Suppressor macrophage (primary cell): ENCODE measurements at places on chromosomes 16 and 17.
A peak's percentile ranks its signal among the peaks of the same experiment; 100 is the strongest.

DNA sequence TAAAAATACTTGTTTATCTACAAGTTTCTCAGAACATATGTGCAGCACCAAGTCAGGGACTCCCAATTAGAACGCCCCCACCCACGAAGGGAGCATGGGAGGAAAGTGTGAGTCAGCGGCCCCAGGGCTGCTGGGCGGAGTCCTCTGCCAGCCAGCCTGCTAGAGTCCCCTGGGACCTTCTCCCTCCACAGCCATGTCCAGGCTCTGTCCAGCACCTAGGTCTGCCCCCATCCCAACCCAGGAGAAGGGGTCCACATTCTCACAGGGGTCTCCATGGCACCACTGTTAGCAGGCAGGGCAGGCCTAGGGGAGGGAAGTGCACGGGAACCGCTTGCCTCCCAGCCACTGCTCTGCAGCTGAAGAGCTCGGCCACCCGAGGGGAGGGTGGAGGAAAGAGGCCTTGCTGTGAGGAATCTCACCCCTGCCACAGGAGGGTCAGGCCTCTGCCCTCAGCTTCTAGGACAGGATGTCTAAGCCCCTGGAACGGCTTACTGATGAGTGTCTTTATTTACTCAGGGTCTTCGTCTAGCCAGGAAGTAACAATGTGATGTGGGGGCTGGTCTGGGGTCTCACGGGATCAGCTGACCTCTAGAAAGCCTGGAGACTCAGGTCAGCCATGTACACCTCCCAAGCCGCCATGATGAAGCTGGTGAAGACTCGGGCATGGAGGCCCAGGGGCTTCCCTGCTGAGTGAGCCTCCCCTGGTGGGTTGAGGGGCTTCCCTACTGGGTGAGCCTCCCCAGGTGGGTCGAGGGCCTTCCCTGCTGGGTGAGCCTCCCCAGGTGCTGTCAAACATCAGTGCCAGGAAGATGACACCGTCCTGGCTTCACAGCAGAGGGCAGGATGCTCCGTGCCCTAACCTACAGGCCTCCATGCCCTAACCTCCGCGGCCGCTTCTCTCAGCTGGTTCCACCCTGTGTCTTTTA lies 190.3 kb downstream of the RBFOX3 start:
- DNase-seq, result peak; percentile 8

- DNase-seq, result peak; percentile 82
Measured at GRCh38 chr17:59004338-59005111, 102.2 kb downstream of the TRIM37 start.

GRCh38 chr16:6309271-6309670 lies 1023.4 kb upstream of the RBFOX1 start:
- no peak for DNase-seq

- peak; percentile 75 for DNase-seq
Measured at GRCh38 chr16:84714028-84714427, 14.2 kb downstream of the USP10 start.

- DNase-seq, result no peak
Measured at GRCh38 chr16:72846594-72846993, 201.3 kb downstream of the ZFHX3 start.

DNA sequence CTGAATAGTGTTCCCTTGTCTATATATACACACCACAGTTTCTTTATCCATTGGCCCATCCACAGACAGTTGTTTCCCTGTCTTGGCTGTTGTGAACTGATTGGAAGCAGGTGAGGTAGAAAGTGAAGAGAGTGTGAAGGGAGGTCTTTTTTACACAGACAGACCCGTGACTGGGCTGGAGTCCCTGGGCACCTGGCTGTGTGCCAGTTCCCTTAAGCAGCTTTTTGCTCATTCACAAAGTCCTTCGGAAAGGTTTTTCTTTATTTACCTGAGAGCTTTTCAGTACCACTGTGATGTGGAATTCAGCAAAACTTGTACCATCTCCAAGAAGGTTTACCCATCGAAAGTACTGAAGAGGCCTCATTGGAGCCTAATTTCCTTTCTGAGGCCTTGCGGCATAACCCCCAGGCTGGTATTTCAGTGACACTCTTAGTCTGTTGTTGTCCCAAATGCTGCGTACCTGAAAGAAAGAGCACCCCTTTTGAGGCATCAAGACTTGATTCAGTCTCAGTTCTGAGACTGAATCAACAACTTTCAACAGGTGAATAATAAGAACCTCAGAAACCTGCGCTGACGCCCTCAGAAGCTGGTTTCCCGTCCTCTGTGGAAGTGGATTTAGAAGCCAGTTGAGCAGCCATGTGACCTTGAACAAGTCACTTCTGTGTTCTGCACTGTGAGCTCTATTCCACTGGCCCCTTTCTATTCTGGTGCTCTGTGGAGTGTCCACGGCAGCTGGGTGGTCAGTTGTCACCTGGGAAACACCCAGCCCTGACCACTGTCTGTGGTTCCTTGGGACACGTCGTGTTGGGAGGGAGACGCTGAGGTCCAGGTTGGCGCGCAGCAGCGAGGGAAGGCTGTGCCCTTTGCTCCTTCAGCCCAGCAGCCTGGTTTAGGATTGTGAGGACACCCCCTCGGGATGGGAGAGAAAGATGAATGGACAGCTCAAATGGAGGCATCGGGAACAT lies 53.9 kb upstream of the CRISPLD2 start:
- no peak for DNase-seq

- DNase-seq, result peak; percentile 20
Measured at GRCh38 chr16:88639231-88640038, 1.1 kb downstream of the IL17C start.

DNA sequence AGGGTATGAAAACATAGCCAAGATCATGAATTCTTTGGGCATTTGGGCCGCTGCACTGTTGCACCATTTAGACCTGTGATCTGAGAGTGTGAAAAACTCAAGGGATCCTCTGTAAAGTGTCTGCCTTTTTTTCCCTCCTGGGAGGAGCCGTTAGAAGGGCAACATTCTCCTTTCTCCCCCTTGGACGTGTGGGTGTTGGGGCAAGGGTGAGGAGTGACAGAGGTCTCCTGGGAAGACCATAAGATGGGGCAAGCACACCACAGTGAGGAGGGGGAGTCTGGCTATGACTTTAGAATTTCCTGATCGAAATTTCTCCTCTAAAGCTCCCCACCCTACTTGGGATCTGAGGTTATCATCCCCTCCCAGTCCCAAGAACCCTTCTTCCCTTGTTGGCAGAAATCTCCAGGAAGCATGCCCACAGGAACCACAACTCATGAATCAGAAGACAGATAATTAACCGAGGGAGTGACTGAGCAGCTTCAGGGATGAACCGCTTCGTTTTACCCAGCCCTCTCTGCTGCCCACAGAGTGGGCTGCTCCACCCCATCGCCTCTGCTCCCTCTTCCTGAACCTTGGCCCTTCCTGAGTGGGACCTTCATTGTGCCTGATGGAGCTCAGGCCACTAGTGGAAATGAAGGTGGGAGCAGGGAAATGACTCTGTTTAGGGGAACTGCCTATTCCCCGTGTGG lies 4.2 kb downstream of the ITGB3 start:
- DNase-seq, result peak; percentile 49

- peak; percentile 46 for DNase-seq
Measured at GRCh38 chr16:2777903-2778629, 986 bp upstream of the ELOB start.

DNA sequence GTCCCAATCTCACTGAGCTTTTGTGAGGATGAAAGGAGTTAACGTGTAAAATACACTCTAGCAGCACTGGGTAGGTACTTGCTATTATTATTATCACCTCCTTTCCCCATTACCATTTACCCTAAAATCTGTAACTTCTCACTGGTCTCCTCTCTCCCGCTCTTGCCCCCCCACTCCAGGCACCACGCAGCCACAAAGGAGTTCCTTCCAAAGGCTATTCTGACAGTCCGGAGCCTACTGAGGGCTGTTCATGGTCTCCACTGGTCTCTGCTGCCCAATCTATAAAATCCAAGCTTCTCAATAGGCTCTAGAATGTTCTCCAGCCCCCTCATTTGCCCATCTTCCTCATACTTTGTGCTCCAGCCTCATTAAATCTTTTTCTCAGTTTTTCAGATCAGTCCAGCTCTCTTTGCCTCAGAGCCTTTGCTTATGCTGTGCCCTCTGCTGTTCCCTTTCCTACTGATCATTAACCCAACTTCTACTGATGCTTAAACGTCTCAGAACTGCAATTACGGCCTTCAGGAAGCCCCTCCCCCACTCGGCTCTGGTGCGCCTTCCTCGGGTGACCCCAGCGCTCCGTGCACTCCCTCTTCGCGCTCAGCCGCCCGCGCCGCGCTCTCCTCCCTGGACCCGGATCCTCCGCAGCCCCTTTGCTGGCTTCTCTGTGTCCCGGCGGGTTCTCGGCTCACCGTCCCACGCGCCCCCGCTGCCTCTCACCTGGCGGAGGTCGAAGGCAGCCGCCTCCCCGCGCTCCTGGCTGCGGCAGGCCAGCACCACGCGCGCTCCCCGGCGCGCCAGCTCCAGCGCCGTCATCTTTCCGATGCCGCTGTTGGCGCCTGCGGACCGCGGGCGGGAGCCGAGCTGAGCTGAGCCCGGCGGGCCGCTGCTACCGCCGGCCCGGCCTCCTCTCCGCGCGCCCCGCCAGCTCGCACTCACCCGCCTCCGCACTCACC lies 737 bp downstream of the DHRS13 start:
- DNase-seq, result peak; percentile 19

GRCh38 chr17:73308017-73308823 lies 3.6 kb downstream of the CDC42EP4 start:
- DNase-seq, result peak; percentile 78

GRCh38 chr16:24013864-24014645 lies 178.3 kb downstream of the PRKCB start:
- DNase-seq, result peak; percentile 71

- DNase-seq, result no peak
Measured at GRCh38 chr17:82054351-82055022, 2.8 kb downstream of the GPS1 start.

DNA sequence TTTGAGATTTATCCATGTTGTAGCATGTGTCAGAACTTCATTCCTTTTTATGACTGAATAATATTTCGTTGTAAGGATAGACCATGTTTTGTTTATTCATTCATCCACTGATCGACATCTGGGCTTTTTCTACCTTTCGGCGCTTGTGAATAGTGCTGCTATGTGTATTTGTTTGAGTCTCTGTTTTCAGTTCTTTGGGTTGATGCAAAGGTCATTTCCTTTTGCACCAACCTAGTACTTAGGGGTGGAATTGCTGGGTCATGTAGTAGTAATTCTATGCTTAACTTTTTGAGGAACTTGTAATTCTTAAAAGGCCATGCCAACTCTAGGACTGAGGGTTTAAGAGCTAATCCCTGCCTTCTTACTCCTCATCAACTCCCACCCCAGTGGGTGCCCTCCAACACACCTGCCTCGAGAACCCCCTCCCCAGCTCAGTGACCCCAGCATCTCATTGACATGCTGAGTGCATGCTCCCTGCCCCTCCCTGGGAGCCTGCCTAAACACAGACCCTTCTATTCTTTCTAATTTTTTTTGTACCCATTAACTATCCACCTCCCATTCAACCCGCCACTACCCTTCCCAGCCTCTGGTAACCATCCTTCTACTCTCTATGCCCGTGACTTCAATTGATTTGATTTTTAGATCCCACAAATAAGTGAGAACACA lies 51.2 kb downstream of the ABAT start:
- DNase-seq, result peak; percentile 43

GRCh38 chr16:30113711-30114333 lies 485 bp upstream of the GDPD3 start:
- DNase-seq, result no peak
